Activated CD4-positive, alpha-beta T cell treated with anti-CD3 and anti-CD28 coated beads for 24 hours (primary cell): ENCODE measurements at places on chromosomes 4 and X.

DNA sequence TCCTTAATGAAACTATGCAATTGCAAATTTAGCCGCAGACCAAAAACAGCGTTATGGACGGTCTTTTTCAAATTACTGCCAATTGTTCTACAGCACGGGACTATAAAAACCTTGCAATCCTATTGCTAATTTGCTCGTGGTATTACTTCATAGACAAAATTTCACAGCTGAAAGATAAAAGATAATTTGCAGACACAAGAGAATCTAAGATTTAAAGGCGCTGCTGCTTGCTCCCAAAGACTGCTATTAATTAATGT, 1.4 kb upstream of the CAMK2D start:
- no peak for DNase-seq

DNA sequence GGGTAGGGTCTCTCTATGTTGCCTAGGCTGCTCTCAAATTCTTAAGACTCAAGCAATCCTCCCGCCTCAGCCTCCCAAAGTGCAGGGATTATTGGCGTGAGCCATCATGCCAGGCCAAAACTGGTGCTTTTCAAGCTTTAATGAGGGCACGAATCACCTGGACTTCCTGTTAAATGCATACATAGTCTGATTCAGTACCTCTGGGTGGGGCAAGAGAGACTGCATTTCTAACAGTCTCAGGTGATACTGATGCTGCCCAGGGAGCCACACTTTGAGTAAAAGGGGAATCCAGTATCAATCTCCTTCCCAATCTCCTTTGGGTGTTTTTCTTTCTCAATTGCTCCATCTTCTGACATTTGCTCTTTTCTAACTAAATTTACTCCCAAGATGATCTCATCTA, 96.5 kb downstream of the SH3RF1 start:
- DNase-seq = no peak

DNA sequence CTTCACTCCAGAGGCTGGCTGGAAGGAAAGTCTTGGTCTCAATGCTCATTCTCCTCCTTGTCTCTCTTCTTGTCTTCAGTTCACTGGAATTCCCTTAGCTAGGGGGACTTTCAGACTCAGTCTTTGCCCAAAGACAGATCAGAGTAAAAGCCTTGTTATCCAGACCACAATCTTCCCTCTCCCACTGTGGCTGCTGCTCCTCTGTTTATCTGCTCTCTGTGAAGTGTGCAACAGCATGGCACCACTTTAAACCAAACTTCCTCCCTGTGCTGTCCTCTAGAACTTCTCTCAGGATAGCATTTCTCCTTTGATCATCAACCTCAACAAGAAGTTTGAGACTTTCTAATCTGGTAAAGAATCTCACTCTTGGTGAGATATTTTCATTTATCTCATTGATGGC, 530.1 kb upstream of the SLIT2 start:
- no peak for DNase-seq

DNA sequence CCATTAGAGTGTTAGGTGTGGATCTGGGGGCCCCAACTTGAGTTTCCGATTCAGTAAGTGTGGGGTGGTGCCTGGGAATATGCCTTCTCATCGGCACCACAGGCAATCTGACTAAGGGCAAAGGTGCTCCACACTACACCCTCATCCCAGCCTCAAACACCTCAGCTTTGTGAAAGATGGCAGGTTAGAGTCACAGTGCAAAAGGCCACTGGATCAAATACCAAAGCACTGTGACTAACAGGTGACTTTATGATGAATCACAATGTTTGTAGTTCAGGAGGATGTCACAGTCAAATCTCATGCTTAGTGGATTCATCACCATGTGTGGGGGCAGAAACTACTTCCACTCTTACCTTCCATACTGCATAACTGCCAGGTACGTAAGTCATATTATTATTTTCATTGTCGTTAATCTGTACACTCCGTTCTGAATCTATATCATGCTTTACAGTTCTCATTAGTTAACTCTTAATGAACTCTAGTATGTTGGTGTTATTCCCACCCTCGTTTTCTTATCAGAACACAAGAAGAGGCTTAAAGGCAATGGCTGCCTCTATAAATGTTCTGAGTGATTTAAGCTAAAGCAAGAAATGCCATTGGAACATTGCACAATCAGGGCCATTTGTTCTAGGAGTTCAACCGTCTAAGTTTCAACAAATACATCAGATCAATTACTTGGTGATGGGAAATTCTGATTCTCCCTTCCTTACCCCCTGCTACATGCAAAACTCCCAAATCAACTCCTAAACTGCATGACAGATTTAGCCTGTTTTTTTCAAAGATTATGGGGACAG, 50.2 kb downstream of the PRKG2 start:
- DNase-seq = no peak

DNA sequence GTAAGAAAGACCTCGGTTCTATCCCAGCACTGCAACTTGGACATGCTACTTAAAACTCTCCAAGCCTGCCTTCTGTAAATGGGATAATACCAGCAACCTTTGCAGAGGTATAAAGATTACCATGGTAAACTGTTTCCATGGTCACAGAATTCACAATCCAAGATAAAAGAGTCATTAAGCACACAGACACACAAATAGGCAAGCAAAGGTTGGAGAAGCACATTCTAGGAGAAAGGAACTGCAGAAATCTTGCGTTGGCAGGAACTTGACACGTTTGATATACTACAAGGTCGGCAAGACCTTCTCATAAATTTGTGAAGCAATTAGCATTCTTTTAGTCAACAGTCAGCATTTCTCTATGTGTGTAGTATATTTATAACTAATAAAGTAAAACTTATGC, 12.3 kb upstream of the CHRNA9 start:
- DNase-seq = no peak

GRCh38 chr4:140092094-140092851, 61.7 kb downstream of the MAML3 start:
- DNase-seq = no peak

- peak; percentile 82 for DNase-seq
These were observed 35.1 kb downstream of the PNMA5 start for GRCh38 chrX:152958524-152959465.

DNA sequence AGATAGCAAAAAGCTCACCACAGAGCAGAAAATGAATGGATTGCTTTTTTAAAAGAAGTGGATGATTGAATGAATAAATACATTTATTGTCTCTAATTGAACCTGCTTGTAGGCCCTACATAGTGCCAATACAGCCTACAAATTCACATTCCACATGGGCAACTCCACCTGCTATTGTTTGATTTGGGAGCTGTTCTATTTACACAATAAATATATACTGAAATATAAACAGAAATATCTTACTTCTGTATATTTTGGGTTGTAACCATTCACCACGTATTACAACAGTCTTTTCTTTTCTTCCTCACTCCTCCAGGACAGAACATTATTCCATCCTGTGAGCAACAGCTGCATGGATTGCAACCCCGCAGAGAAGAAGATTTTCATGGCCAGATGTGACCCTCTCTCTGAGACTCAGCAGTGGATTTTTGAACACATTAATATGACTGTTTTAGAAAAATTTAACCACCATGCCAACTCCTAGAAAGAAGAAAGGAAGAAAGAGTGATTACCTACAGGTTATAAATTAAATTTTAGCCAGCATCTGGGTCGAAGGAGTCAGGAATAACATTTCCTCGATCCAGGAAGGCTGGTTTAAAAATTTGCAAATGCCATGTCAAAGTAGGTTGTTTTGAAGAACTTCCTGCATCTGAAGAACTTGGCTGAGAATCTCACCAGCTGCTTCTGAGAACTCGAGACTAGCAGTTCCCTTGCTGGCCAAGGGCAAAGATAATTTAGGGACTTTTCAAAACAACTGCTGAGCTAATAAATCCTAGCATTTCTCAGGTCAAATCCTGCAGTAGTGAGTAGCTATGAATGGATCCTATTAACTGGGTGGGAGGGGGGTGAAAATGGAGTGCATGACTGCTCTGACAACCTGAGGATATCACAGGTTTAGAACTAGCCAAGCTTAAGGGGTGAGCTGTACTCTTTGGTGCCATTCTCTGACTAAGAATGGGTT, 128.7 kb upstream of the GALNT7 start:
- no peak for DNase-seq

DNA sequence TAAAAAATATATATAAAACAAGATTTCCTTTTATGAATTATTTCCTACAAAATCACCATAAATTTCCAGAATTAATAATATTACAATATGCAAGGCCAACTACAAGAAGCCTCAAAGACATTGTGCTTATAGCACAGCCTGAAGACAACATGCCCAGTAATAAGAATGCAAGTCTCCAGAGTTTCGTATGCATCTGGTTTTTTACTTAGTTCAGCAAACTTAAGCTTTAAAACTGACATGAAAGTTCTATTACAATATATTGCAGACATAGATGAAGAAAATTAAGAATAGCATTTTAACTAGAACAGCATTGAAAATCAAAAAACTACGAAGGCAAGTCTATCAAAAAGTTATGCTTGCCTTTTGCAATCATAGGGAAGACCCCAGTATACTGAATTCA, 107.6 kb downstream of the PRDM5 start:
- DNase-seq = no peak

- no peak for DNase-seq
These were observed 211.9 kb upstream of the KIT start for GRCh38 chr4:54445866-54446265.

DNA sequence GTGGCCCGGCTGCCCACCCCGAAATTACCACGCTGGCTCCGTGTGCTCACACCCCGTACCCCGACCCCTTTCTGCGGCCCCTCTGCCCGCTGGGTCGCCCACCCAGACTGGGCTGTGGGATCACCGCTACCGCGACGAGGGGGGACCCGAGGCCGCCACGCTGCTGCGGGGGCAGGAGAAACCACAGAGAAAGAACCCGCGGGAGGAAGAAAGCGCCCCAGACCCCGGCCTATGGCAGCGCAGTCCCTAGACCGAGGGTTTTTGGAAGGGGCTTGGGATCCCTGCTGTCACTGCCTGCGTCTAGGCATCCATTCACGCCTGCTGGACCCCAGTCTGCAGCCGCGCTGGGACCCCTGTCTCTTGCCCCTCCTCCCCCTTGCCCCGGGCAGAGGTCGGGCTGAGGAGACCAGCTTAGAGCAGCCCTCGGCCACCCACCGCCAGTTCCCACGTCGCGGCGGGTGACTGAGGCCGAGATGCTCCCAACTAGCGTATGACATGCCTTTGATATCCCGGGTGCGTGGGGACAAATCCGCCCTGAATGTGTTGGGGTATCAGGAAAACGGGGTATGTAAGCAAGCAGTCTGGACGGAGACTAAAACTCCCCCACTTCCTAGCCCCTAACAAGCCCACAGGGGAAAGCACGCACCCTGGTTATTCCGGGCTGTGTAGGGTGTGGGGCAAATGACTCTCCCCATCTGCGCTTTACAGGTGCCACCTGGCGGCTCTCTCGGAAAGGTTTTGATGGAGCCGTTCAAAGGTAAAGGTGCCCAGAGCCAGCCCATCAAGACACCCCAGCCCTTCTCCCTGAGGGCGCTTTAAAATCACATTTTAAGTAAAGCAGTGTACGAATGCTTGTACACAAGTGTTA, 862 bp upstream of the INPP4B start:
- DNase-seq = peak; percentile 58

DNA sequence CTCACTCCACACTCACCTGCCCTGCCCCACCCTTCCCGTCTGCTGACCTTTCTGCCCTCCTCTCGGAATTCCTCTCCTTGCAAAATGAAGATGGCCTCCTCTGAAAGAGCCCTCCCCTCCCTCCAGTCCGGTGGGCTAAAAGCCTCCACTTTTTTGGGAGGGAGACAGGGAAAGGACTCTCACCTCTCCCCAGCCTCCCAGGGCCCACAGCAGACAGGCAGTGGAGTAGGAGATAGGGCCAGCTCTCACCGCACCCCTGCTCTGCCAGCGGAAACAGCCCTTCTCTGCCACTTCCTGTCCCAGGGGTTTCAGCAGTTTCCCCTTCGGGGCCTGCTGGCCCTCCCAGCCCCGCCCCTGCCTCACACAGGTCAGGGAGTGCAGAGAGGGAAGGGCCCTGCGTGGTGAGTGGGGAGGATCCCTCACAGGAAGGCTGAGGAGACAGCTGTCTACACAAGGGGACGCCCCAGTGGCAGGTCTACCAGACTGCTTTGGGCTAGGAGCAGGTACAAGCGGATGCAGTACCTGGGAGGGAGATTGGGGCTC, 18.2 kb downstream of the ELF4 start:
- DNase-seq = peak; percentile 69
